ENCODE measurements at places on chromosomes 2 and 18.

DNA sequence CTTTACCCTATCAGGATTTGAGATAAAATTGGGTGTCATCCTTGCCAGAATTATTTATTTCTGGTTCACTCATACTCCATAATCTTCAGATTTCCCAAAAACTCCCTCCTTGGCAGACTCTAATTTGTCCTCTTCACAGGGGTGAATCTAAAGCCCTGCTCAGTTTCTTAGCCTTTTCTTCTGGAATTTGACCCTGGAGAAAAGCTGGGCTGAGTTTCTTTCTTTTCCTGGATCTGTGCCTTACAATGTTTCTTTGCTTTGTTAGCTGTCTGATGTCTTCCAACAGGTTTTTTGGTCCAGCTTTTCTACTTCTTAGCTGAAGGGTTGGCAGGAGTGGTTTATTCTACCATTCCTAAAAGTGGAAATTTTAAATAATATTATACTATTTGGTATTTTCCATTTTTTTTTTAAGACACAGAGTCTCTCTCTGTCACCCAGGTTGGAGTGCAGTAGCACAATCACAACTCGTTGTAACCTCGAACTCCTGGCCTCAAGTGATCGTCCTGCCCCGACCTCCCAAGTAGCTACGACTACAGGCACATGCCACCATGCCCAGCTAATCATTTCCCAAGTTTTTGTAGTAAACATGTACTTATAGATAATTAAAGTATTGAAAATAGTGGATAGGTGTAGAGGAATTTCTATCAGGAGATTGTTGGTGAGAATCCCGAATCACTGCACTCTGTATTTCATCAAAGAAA, 138.4 kb upstream of the TWIST2 start:
- DNase-seq, result no peak

- DNase-seq, result no peak
These were observed 129.8 kb downstream of the AFF3 start for GRCh38 chr2:100012561-100012960.

DNA sequence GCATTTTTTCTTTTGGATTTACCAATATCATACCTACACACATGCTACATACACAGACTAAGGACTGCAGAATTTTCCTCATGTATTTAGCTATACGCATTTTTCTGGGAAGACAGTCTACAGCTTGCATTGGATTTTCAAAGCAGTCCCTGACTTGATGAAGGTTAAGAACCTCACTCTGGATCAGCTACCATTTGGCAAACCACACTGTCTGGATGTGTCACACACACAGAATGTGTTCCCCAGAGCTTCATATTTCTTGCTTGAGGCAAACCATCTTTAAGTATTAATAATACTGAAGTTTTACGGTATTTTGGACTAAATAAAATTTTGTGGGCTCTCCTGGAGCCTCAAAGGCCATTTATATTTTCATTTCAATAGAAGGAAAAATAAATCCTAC, 102.3 kb downstream of the TCF4 start:
- no peak for DNase-seq

DNA sequence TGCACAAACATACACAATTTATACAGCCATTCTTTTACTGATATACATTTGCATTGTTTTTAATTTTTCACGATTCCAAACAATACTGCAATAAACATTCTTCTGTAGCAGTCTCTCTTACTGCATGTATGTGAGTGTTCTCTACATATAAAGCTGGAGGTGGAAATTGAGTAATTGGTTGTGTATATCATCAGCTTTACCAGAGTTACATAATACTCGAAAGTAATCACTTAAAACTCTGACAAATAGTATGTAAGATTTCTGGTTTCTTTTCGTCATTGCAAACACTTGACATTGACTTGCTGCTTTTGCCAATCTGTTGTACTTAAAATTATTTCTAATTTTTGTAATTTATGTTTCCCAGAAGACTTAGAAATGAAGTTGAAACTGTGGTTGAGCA, 110.2 kb downstream of the TDRD15 start:
- DNase-seq, result no peak

DNA sequence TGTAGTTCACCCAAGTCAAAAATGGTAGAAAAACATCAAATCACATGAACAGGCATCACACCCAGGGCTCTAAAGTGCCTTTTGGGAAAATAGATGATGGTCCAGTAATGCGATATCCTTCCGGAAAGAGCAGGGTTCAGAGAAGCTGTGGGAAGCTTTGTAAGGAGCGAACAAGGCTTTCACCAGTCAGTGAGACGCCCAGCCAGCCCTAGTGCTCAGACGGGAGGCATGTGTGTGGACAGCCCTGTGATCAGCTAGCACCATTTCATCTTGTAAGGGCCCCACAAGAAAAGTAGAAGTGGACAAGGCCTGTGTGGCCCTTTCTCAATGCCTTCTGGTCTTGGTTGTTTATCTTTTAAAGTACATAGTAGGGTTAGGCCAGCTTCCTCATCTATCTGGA, 76.1 kb downstream of the SMIM21 start:
- DNase-seq, result no peak

DNA sequence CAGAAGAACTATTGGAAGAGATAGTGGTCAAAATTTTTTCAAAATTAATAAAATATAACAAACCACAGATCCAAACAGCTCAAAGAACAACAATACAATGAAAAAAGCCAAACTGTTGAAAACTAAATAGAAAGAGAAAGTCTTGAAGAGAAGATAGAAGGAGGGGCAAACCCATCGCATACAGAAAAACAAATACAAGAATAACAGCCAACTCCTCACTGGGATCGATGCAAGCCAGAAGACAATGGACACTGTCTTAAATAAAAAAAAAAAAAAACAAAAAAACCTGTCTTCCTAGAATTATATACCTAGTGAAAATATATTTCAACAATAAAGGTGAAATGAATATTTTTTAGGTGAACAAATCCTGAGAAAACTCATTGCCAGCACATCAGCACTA, 34.1 kb upstream of the ARHGAP25 start:
- DNase-seq, result no peak

DNA sequence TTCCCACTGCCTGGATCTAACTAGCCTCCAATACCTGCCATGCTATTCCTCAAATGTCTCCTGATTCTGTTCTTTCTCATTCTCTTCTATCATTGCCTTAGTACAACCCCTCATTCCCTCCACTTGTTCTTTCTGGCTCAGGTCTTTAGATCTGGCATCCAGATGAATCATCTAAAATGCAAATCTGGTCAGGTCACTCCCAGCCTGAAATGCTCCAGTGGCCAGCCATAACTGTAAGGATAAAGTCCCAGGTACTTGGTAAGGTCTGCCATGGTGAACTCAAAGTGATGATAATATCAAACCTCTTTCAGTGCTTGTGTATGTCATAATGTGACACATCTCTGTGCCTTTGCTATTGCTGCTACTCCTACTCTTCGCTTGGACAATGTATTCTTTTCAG, 2.9 kb upstream of the SNRNP27 start:
- DNase-seq, result no peak

Measured in stimulated activated CD4-positive, alpha-beta T cell treated with anti-CD3 and anti-CD28 coated beads, Interleukin-4, amount 100 ng/mL, for 24 hours (primary cell).